Gastroesophageal sphincter (tissue), 4 donors: ENCODE measurements at places on chromosomes 1 and 21. TPM values are rescaled to one million over a fixed set of nuclear protein-coding genes. Genes with fewer than 3 reads are reported as not detected.

The OR2L13 gene
- not detected for total RNA-seq

- ATAC-seq = no peak
Observed at GRCh38 chr1:61580417-61580816, 144.5 kb downstream of the TM2D1 start.

- no peak for ATAC-seq
Observed at GRCh38 chr1:17851056-17851455, 95.9 kb downstream of the ACTL8 start.

- no peak for ATAC-seq
Observed at GRCh38 chr1:204354579-204354978, 5.2 kb downstream of the PLEKHA6 start.

- ATAC-seq = no peak
Observed at GRCh38 chr1:59499273-59499942, 202.5 kb downstream of the FGGY start.

- ATAC-seq = no peak
Observed at GRCh38 chr21:32022146-32022545, 149.3 kb downstream of the HUNK start.

The PRDM16 gene
- total RNA-seq = 1.1 TPM
